ENCODE measurements at places on chromosomes 5 and 9. TPM values are rescaled to one million over a fixed set of nuclear protein-coding genes. Genes with fewer than 3 reads are reported as not detected.

DNA sequence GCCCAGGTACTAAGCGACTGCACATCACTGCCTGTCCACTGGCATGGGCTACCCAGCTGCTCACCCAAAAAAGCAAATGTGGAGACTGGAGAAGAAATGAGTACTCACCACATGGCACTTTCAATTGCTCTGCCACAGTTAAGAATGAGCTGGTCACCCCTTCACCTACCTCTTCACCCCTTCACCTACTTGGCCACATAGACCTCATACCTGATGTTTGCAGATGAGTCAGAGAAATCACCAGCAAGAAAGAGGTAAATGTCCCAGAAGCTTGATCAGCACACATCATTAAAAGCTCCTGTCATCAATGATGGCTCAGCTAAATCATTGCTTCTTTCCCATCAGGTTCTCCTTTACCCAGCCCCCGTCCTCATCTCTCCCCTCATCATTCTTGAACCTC, 7.6 kb upstream of the PRUNE2 start:
- no peak for DNase-seq
- no peaks in the 10 kb centered on the region for H3K36me3 ChIP-seq
- no peaks in the 10 kb centered on the region for H3K4me1 ChIP-seq
- H3K27ac ChIP-seq: no peak overlapping the region

DNA sequence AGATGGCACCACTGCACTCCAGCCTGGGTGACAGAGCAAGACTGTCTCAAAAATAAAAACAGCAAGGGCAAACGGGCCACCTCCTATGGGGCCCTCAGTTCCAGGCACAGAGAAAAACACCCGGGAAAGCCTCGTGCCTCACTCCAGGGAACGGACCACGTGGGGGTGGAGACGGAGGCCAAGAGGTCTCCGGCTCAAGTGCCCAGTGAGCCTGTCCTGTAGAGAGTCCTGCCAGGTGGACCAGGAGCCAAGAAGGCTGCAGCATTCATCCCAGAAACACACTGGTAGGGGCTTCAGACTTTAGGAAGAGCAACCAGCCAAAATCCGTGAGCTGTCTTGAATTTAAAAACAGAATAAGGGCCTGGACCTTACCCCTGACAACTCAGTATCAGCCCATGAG, 63.8 kb downstream of the C5orf15 start:
- H3K4me1 ChIP-seq: no peaks in the 10 kb centered on the region
- H3K27me3 ChIP-seq: no peaks in the 10 kb centered on the region
- no peak overlapping the region for H3K4me3 ChIP-seq
- H3K27ac ChIP-seq: no peak overlapping the region
- DNase-seq: no peak

GRCh38 chr5:81171769-81172168, 61.4 kb upstream of the CKMT2 start:
- DNase-seq: no peak
- H3K36me3 ChIP-seq: no peaks in the 10 kb centered on the region
- no peak overlapping the region for H3K4me3 ChIP-seq

DNA sequence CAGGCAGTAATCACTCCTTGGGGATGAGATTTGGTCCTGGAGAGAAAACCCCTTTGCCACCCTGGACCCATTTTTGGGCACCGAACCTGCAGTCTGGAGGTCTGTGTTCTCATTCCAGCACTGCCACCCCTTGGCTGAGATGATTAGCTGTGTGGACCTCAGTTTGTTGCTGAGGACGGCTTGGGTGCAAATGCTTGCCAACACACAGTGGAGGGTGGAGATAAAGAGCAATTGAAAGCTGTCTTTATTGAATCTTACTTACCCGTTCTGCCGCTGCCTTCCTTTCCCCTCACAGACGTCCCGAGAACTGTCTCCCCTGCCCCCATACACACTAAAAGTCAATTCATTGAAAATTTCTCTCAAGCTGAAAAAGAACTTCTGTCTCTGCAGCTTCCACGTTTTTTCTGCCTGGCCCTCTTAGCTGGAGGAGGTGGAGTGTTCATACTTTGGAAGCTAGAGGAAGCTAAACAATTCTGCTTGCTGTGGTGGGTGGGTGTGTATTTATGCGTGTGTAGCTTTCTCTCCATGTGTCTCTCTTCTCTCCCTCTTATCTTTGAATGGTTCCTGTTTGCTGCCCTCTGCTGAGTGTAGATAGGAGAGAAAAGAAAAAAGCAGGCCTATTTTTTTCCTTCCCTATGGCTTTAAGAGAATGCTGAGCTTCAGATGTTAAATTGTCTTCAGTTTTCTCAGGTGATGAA, 6.6 kb downstream of the GALNT10 start:
- H3K4me3 ChIP-seq: no peak overlapping the region
- H3K27me3 ChIP-seq: no peaks in the 10 kb centered on the region
- H3K27ac ChIP-seq: no peak overlapping the region

GRCh38 chr9:102035929-102036328, 297.5 kb upstream of the GRIN3A start:
- no peaks in the 10 kb centered on the region for H3K4me1 ChIP-seq
- no peaks in the 10 kb centered on the region for H3K27me3 ChIP-seq
- no peak overlapping the region for H3K4me3 ChIP-seq
- H3K27ac ChIP-seq: no peak overlapping the region
- no peaks in the 10 kb centered on the region for H3K36me3 ChIP-seq

GRCh38 chr5:1437226-1437829, 7.9 kb downstream of the SLC6A3 start:
- H3K4me3 ChIP-seq: no peak overlapping the region
- peak; percentile 85 for DNase-seq
- no peak overlapping the region for H3K27ac ChIP-seq
- peaks cover 21% of the 10 kb centered on the region for H3K27me3 ChIP-seq
- no peaks in the 10 kb centered on the region for H3K36me3 ChIP-seq

GRCh38 chr5:133072021-133072420, 20.2 kb downstream of the HSPA4 start:
- H3K4me1 ChIP-seq: no peaks in the 10 kb centered on the region
- no peak for DNase-seq
- H3K4me3 ChIP-seq: no peak overlapping the region
- no peaks in the 10 kb centered on the region for H3K27me3 ChIP-seq
- no peak overlapping the region for H3K27ac ChIP-seq
- peaks cover 84% of the 10 kb centered on the region for H3K36me3 ChIP-seq

- H3K4me3 ChIP-seq: no peak overlapping the region
- no peaks in the 10 kb centered on the region for H3K36me3 ChIP-seq
- no peak for DNase-seq
- no peaks in the 10 kb centered on the region for H3K4me1 ChIP-seq
- no peak overlapping the region for H3K27ac ChIP-seq
- H3K27me3 ChIP-seq: no peaks in the 10 kb centered on the region
Measured at GRCh38 chr9:27336126-27336525, 39.2 kb upstream of the EQTN start.

DNA sequence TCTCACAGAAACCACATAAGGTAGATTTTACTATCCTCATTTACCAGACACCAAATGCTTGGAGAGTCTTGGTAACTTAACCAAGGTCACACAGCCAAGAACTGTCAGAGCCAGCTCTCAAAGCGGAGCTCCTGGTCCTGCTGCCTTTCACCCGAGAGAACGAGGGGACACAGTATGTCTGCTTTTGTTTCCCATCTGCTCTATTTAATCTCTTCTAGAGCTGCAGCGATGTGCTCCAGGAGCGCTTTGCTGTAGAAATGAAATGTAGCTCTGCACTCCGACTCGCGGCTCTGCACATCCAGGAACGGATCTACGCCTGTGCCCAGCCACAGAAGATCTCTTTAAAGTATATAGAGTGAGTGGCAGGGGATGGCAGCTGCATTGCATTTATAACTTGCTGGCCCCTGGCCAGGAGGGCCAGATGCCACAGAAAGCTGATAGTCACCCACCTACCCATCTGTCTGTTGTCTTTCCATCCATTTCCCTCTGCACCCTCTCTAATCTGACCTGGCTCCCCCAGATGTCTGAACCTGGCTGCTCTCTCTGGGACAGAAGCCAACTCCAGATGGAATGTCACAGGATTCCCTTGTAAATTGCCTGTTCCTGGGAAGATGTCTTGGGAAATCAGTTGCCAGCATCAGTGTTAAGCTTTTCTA, 21.4 kb upstream of the TRMT10B start:
- H3K4me1 ChIP-seq: peaks cover 4% of the 10 kb centered on the region
- H3K27ac ChIP-seq: no peak overlapping the region
- no peak for DNase-seq
- H3K4me3 ChIP-seq: no peak overlapping the region
- no peaks in the 10 kb centered on the region for H3K36me3 ChIP-seq
- H3K27me3 ChIP-seq: no peaks in the 10 kb centered on the region

GRCh38 chr9:119852390-119852789, 483.2 kb upstream of the BRINP1 start:
- no peaks in the 10 kb centered on the region for H3K4me1 ChIP-seq
- H3K27me3 ChIP-seq: no peaks in the 10 kb centered on the region
- DNase-seq: no peak
- no peak overlapping the region for H3K4me3 ChIP-seq
- no peak overlapping the region for H3K27ac ChIP-seq
- H3K36me3 ChIP-seq: no peaks in the 10 kb centered on the region

GRCh38 chr5:35939639-35940038, 1.2 kb upstream of the CAPSL start:
- no peaks in the 10 kb centered on the region for H3K36me3 ChIP-seq
- H3K27ac ChIP-seq: no peak overlapping the region
- H3K4me1 ChIP-seq: no peaks in the 10 kb centered on the region
- no peak for DNase-seq
- H3K4me3 ChIP-seq: no peak overlapping the region

Gene PCDHA5
- 1.5 TPM for total RNA-seq

Gene HEMGN
- total RNA-seq: not detected

Gene SHOC1
- not detected for total RNA-seq

Gene CCDC192
- total RNA-seq: not detected

Gene CCL21
- total RNA-seq: not detected

Gene UGT3A1
- total RNA-seq: 4.7 TPM

Gene TXNDC8
- not detected for total RNA-seq

Gene SUSD3
- 4.6 TPM for total RNA-seq

Gene TNFSF15
- total RNA-seq: not detected

All from endodermal cell (in vitro differentiated cells).